ENCODE measurements at places on chromosomes 16 and 17. TPM values are rescaled to one million over a fixed set of nuclear protein-coding genes. Genes with fewer than 3 reads are reported as not detected.

KRTAP1-1 gene
- not detected for total RNA-seq

NACA2 gene
- not detected for total RNA-seq

RCVRN gene
- not detected for total RNA-seq

ADGRG1 gene
- 13.1 TPM for total RNA-seq

KCNJ2 gene
- 1.5 TPM for total RNA-seq

KRTAP2-1 gene
- total RNA-seq = not detected

KRT33A gene
- total RNA-seq = not detected

COL1A1 gene
- total RNA-seq = 52.7 TPM

AMFR gene
- 89.6 TPM for total RNA-seq

RHBDL3 gene
- 3.2 TPM for total RNA-seq

All from Panc1 (cell line).